ENCODE measurements at places on chromosomes 3 and 15. TPM values are rescaled to one million over a fixed set of nuclear protein-coding genes. Genes with fewer than 3 reads are reported as not detected.

DNA sequence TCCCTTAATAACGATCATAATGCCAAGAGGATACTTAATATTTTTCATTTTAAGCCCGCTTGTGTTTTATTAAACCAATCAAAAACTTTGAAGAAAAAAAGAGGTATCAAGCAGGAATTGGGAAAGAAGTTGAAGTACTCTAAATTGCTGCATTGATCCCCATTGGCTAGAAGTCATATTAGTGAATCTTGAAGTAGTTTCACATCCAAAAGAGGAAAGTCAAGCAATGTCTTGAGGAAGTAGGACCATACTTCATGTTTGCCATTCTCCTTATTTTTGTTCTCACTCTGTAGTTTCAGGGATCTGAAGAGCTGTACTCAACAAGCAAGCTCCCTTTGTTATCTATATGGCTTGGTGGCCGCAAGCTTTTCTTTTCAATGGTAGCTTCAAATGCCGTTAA lies 2.2 kb downstream of the SCAANT1 start:
- no peak for DNase-seq

CPNE4 gene
- not detected for total RNA-seq

GRCh38 chr15:89144491-89144890 lies 56.2 kb downstream of the ABHD2 start:
- no peak for DNase-seq

- DNase-seq, result no peak
Measured at GRCh38 chr3:151697496-151697895, 36.2 kb upstream of the AADACL2 start.

DNA sequence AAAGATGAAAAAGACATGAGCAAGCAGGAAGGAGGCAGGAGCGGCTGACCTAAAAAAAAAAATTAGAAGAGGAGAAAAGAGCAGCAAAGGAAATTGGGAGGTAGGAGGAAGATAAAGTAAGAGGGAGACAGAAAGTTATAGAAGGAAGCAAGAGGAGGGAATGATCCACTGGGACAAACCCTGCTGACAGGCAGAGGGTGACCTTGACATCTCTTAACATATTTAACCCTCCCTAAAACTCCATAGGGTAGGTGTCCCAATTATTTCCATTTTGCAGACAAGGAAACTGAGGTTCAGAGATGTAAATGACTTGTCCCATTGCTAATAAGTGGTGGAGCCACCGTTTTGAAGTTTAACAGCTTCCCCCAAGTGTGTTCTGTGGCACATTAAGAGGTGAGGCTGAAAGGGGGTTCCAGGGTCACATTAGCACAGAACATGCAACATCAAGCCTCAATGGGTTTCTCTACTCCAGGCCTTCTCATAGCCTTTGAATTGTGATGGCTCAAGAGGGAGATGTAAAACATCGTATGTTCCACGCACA lies 37.4 kb upstream of the PRICKLE2 start:
- DNase-seq, result no peak
